Choroid plexus epithelial cell (primary cell): ENCODE measurements at places on chromosomes 3 and 15.
A peak's percentile ranks its signal among the peaks of the same experiment; 100 is the strongest.

DNA sequence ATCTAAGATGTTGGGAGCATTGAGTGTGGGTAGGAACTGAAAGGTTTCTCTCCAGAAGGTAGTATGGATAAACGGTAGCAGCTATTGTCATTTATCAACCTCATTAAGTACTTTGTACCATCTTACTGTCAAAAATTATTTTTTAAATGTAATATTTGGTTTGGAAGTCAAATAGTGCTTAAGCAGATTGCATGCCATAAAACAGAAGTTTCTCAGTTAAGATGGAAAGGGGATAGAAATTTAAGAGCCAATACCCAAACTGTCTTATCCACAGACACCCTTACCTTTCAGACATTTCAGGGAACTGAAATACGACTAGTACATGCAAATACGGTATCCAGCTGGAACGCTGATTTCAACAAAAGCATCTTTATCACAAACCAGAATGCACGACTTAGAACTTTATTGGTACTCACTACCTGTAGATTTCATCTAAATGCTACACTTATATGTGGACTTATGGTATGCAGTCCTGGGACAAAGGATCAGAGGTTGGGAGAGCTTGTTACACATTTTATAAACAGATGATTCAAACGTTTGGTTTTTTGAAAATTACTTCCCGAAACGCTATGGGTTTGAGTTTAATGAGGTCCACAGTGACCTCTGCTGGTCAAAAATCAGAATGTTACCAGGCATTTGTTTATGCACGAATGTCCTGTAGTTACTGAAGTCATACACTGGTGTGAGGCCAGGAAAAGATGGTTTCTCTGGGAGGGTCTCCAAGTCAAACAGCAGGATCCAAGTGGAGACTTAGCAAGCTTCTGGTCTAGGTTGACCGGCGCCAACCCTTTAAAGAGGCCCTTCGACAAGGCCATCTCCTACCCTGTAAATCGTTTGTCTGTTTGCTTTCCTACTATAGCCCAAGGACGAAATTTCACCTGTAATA, 45.7 kb upstream of the DUT start:
- DNase-seq, result peak; percentile 96

DNA sequence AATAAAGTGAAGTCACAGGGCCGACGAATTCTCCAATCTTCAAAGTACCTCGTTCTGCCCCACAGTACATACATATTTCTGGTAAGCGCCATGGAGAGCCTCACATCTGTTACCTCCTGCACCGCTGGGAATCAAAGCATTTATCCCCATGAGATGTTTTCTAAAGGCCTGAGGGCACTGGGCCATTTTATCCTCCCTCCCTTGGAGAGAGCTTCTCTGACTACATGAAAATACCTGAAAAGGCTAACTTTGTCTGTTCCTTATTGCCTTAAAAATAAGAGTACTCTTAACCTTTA, 148.1 kb downstream of the RORA start:
- DNase-seq, result peak; percentile 19

DNA sequence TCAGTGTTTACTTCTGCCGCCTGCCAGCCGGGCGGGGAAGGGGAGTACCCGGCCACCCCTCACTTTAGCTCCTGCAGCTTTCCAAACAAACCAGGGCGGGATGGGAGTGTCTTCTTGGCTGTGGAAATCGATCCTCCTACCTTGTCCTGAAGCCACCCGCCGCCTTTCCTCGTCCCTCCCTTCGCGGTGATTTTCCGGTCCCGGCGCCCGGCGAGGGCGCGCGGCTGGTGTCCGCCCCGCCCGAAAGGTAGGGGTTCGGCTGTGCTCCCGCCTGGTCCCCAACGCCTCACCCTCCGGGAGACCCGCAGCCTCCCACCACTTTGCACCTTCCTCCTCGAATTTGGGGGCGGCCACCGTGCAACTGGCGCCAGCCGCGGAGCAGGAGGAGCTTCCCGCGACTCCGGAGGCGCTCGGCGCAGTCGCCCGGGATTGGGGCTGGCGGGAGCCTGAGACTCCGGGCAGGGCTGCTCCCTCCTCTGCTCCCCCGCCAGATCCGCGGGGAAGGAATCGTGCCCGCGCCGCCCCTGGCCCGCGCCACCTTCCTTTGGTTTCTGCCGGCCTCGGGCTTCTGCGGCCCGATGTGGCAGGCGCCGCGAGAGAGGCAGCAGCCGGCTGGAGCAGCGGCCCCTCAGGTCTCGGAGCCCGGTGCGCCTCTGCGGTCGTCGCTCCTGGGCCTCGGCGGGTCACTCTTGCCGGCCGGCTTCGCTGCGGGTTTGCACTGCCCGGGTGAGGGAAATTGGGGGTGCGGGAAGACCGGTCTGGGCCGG, 30.7 kb upstream of the ST3GAL6 start:
- peak; percentile 26 for DNase-seq

- no peak for DNase-seq
Measured at GRCh38 chr3:43863966-43864933, 173.5 kb downstream of the ABHD5 start.

- no peak for DNase-seq
Measured at GRCh38 chr3:186959029-186959624, 28.8 kb downstream of the ST6GAL1 start.

GRCh38 chr3:47583320-47584075, 4.8 kb upstream of the CSPG5 start:
- DNase-seq, result no peak

- DNase-seq, result peak; percentile 91
Measured at GRCh38 chr15:73982222-73982962, 9.7 kb downstream of the STOML1 start.

- peak; percentile 45 for DNase-seq
Measured at GRCh38 chr3:194870394-194871110, 184.9 kb downstream of the FAM43A start.

GRCh38 chr3:60142009-60142408, 1092.2 kb upstream of the CFAP20DC start:
- no peak for DNase-seq

GRCh38 chr3:7393944-7394605, 533.2 kb downstream of the GRM7 start:
- no peak for DNase-seq

- DNase-seq, result no peak
Measured at GRCh38 chr3:13110678-13111116, 37.5 kb upstream of the IQSEC1 start.

- DNase-seq, result no peak
Measured at GRCh38 chr15:98729446-98730042, 81.2 kb downstream of the IGF1R start.

GRCh38 chr3:12946649-12947316, 105.4 kb upstream of the RPL32 start:
- no peak for DNase-seq

GRCh38 chr15:66269326-66270090, 16.0 kb upstream of the MEGF11 start:
- DNase-seq, result peak; percentile 23

GRCh38 chr15:77014132-77015081, 19.5 kb downstream of the PSTPIP1 start:
- DNase-seq, result no peak

DNA sequence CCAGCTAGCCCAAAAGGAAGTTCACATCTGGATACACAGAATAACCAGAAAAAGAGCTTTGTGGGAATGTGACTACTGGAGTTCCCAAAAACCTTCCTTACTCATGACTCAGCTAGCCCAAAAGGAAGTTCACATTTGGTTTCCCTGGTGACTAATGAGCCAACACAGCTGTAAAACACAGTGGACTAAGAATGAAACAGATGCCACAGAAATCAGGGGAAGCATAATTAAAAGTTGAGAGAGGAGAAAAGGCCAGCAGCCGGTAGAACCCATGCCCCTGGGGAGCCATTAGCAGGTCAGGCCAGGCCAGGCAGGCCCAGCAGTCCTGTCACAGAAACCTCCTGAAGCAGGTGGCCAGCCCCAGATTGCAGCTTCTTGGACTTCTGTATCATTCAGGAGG, 130.3 kb downstream of the GHSR start:
- peak; percentile 92 for DNase-seq

DNA sequence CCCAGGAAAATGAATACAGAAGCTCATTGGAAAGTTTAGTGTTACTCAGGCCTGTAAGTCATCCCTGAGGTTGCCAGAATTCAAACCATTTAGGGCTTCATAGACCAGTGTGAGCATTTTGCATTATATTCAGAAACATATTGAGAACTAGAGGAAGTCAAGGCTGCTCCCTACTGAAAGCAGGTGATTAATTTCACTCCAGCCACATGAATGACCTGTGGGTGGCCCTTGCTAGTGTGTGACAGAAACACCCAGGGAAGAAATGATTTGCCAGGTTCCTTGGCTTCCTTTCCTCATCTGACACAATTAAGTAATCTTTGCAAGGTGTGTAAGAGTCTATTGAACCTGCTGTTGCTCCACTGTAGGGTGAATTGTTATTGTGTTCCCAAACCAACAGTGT, 61.8 kb downstream of the GAP43 start:
- no peak for DNase-seq
